ENCODE measurements at places on chromosomes 6 and 20.

DNA sequence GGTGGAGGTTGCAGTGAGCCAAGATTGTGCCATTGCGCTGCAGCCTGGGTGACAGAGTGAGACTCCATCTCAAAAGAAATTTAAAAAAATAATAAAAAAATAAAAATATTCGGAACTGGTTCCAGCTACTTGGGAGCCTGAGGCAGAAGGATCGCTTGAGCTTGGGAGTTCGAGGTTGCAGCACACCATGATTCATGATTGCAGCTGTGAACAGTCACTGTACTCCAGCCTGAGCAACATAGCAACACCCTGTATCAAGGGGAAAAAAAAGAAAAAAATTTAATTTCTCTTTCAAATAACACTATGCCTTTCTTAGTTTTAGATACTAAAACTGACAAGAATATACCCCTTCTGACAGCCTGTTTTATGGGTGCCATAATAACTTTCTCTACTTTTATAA lies 10.5 kb downstream of the KDM1B start:
- DNase-seq = no peak

GRCh38 chr6:32176476-32177182 lies 745 bp upstream of the AGPAT1 start:
- DNase-seq = no peak

DNA sequence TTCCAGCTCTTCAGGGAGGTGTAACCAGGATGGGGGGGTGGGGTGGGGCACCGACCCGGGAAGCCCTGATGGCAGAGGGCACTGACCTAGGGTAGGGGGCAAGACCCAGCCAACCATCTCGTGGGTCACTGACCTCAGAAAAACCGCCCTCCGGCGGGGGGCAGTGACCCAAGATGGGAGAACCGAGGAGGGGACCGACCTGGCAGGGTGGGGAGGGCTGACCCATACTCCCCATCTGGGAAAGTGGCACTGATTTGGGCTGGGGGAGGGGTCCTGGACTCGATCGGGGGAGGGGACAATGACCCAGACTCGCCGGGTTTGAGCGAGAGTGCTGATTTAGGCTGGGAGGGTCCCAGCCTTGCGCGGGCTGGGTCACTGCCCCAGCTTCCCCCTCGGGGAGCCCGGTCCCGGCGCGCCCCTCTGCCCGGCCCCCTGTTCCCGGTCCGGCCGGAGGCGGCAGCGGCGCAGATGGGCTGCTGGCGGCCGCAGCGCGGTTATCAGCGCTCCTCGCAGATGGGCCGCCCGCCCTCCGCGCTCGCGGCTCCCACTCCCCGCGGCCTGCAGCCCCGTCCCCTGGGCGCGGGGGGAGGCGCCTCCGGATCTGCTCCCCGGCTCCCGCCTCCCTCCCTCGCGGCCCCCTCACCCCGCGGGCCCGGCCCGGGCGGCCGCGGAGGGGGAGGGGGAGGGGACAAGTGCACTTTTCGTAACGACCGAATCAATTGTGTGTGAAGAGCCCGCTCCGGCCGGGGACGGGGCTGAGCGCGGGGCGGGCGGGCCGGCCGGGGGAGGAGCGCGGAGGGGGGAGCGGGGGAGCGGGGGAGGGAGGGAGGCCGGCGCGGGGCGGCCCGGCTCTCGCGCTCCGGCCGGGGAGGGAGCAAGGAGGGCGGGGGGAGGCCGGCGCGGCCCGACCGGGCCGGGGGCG lies 2.2 kb downstream of the NOL4L start:
- DNase-seq = no peak

DNA sequence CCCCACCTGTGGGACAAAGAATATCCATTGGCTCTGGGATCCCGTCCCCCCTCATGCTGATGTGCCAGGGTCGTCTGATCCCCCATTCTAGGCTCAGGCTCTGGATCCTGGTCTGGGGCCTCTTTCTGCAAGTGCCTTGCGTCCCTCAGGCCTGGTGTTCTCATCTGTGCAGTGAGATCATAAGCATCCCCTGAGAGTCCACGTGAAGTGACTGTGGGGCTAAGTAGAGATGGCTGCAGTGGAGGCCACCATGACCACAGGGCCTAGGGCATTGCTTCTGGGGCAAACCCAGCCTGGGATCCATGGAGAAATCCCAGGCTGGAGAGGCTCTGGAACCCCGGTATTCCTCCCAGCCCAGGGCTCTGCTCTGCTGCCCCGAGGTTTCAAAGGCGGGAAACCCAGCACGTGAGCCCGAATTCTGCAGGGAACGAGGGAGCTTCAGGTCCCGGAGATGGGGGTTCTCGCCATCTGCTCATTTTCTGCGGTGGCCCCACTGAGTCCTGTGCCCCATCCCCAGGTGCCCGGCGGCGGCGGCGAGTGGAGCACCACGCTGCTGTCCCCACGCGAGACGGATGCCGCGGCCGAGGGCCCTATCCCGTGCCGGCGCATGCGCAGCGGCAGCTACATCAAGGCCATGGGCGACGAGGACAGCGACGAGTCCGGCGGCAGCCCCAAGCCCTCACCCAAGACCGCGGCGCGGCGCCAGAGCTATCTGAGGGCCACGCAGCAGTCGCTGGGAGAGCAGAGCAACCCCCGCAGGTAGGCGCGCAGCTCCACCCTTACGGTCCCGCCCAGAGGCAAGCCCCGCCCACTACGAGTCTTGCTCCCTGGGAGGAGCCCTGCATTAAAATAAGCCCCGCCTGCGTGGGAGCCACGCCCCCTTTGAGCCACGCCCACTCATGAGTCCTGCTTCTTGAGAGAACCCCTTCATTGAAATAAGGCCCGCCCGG lies 105.5 kb upstream of the MYL9 start:
- no peak for DNase-seq

- no peak for DNase-seq
Measured at GRCh38 chr20:19760371-19760721, 2.3 kb downstream of the RIN2 start.

GRCh38 chr20:9516234-9516871 lies 2.0 kb downstream of the LAMP5 start:
- no peak for DNase-seq

GRCh38 chr20:15370370-15370769 lies 1033.0 kb upstream of the FLRT3 start:
- DNase-seq = no peak

- DNase-seq = no peak
Measured at GRCh38 chr6:114827135-114827534, 484.3 kb upstream of the HS3ST5 start.

GRCh38 chr6:18692929-18693685 lies 306.0 kb downstream of the RNF144B start:
- no peak for DNase-seq

GRCh38 chr6:12039540-12040459 lies 27.7 kb downstream of the HIVEP1 start:
- no peak for DNase-seq

DNA sequence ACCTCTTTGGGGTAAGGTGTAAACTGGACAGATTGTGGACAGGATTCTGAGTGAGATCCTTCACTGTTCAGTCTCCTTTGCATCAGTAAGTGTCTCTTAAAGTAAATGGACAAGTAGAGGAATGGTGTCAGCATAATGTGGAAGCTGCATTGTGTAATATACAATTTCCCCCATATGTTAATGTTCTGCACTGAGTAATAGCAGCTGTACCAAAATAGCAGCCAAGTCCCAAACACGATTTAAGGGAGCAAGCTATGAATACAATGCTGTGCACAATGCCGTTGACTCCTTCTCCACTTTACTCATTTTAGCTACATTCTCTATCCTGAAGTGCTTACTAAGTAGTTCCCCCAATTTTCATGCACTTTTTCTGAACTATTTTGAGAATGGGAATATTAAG lies 21.1 kb upstream of the TRIM26 start:
- DNase-seq = no peak

GRCh38 chr6:144953552-144954240 lies 668.6 kb downstream of the UTRN start:
- no peak for DNase-seq

- no peak for DNase-seq
Measured at GRCh38 chr6:29995340-29995777, 53.0 kb downstream of the HLA-A start.

DNA sequence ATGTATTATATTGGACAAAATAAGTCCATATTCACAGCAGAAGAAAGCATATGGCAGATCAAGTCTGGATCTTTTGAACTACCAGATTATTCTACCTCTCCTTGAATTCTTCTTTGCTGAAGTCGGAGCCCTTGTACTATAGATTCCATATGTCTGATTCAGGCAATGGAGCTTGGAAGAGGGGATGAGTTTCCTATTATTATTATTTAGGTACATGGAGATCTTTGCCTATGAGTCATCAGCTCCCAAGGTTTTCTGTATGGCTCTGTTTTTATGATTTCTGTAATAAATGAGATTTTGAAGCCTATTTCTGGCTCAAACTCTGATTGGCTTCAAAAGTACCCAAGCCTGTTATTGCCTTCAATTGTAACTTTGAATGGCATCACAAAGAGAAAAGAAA lies 72.0 kb downstream of the OPRM1 start:
- no peak for DNase-seq

DNA sequence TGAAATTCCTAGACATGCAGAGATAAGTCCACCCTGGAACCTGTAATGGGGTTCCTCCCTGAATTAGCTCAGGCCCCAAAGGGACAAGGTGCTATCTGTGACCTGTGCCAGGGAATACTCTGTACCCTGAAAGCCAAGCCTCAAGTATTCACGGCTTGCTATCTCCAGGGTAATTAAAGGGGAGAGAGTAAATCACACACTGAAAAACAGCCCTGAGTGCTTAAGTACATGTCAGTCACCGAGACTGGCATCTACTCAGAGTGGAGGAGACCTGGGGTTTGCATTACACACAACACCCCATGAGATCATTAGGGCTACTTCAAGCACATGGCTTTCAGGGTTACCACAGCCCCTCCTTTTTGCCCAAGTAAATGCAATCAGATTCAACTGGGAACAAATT lies 188.1 kb downstream of the CD83 start:
- DNase-seq = no peak

DNA sequence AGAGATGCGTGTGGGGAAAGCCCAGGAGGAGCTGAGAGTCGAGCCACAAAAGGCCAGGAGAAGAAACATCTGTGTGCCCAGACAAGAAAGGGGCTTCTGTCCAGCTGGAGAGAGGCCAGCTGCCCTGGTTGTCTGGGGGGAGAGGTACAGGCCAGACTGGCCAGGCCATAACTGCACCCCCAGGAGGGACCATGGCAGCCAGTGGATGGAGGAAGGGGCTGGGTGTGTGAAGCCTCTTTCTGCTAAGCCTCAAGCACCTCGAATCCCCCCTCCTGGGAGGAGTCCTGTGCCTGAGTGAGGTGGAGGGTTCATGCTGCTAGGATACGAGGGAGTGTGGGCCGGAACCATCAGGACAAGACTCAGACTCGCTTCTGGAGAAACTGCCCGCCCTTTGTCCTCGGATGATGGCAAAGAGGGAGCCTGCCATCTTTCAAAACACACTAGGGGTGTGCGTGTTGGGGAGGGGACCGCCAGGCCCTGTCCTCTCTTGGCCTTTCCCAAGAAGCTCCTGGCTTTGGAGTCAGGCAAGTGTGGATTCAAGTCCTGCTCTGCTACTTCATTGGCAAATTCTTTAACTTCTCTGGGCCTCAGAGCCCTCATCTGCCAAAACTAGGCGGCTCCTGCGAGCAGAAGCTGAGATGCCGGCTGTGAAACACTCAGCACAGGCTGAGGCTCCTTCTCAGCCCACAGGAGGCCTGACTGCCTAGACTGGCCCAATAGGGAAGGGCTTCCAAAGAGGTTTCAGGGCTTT lies 90.3 kb downstream of the ASXL1 start:
- no peak for DNase-seq

GRCh38 chr20:48349656-48350055 lies 478.1 kb downstream of the PREX1 start:
- no peak for DNase-seq

DNA sequence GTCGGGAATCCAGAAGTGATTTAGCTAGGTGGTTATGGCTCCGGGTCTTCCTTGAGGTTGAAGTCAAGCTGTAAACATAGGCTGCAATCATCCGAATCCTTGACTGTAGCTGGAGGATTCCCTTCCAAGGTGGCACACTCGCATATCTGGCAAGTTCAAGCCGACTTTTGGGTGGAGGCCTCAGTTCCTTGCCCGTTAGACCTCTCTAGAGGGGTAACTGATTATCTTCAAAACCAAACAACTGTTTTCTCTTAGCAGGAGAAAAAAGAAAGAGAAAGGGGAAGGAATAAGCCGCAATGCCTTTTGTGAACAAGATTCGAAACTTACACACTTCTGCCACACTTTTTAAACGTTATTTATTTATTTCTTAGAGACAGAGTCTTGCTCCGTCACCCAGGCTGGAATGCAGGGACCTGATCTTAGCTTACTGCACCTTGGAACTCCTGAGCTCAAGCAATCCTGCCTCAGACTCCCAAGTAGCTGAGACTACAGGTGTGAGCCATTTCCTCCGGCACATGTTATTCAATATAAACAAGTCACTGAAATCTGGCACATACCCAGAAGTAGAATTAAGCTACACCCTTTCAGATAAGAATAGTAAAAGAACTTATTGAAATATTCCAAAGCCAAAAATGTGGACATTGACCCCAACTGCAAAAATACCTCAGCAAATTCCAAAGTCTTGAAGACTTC lies 76.3 kb downstream of the HFE start:
- no peak for DNase-seq

GRCh38 chr6:76438768-76439167 lies 366.3 kb upstream of the IMPG1 start:
- no peak for DNase-seq

DNA sequence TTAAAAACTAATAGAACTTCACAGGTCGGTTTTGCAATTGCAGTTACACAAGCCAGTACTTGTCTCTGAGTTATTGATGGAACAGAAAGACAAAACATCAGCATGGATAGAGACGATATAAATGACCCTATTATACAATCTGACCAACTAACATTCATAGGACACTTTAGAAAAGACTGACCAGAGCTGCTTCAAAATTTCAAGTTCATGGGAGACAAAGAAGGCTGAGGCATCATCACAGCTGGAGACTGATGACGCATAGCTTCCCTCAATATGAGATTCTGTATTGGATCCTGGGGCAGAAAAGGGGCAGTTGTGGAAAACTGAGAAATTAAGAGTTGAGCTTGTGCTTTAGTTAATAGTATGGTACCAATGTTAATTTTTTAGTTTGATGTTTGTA lies 174.0 kb downstream of the THBS2 start:
- no peak for DNase-seq

DNA sequence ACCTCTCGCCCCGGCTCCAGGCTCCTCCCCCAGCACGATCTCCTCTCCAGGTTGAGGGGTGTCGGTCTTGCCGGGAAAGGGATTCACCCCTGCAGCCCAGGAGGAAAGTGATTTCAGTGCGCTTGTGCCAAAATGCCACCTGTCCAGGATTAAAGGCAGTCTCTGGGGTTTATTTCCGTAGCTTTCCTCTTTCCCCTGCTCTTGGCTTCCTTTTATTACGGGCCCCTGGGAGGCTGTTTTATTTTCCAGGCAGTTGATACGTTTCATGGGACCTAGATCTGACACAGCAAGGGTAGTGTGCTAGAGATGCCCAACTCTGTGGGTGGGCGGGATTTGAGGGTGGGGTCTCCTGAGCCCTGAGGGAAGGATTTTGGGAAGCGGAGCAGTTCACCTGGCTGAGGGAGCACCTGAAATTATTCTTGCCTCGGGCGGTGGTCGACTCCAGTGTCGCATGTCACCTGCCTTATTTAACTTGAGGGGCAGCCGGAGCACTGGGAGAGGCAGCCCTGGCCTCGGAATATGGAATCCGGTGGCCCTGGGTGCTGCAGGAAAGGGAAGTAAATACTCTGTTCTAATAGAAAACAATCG lies 9.5 kb upstream of the NKX2-2 start:
- no peak for DNase-seq

- no peak for DNase-seq
Measured at GRCh38 chr20:43925801-43926200, 11.1 kb downstream of the TOX2 start.

- no peak for DNase-seq
Measured at GRCh38 chr20:17823409-17824144, 123.8 kb downstream of the BANF2 start.
